Activated T-cell treated with anti-CD3 and anti-CD28 coated beads, Interleukin-2, amount 50 U/mL, for 24 hours (primary cell): ENCODE measurements at places on chromosomes 16 and 17.

GRCh38 chr17:71405101-71405500, 715.7 kb upstream of the SOX9 start:
- DNase-seq, result no peak

GRCh38 chr17:79650861-79651260, 40.0 kb upstream of the RBFOX3 start:
- no peak for DNase-seq

DNA sequence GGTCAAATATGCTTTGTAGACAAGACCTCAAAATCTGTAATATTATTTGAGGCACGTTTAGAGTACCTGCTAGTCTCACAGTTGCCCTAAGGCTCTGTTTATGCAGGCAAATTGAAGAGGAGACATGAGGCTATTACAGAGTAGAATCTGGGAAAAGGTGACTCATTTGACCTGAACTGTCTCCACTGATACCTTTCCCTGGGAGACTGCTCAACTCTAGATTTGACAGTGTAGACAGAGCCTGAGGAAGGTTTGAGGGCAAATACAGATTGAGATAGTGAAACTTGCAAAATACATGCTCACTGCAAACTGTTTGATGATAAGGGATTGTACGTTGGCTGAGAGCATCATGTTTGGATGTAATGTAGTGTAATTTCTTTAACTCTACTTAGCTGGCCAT, 1266.6 kb upstream of the CDH8 start:
- DNase-seq, result no peak

DNA sequence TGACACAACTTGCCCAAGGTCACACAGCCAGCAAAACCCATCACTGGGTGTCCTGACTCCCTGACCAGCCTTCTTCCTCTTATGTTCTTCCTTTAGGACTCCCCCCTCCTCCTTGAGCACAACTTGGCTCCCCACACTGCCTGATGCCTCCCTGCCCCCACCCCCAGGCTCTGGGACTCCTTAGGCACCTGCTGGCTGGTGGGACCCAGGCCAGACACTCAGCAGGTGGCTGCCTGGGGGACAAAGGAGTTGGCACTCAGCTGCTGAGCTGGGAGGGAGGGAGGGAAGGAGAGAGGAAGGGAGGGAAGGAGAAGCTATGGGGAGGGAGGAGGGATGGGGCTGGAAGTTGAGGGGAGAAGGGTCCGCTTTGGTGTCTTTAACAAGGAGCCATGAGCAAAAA, 8.0 kb downstream of the SEZ6 start:
- no peak for DNase-seq

DNA sequence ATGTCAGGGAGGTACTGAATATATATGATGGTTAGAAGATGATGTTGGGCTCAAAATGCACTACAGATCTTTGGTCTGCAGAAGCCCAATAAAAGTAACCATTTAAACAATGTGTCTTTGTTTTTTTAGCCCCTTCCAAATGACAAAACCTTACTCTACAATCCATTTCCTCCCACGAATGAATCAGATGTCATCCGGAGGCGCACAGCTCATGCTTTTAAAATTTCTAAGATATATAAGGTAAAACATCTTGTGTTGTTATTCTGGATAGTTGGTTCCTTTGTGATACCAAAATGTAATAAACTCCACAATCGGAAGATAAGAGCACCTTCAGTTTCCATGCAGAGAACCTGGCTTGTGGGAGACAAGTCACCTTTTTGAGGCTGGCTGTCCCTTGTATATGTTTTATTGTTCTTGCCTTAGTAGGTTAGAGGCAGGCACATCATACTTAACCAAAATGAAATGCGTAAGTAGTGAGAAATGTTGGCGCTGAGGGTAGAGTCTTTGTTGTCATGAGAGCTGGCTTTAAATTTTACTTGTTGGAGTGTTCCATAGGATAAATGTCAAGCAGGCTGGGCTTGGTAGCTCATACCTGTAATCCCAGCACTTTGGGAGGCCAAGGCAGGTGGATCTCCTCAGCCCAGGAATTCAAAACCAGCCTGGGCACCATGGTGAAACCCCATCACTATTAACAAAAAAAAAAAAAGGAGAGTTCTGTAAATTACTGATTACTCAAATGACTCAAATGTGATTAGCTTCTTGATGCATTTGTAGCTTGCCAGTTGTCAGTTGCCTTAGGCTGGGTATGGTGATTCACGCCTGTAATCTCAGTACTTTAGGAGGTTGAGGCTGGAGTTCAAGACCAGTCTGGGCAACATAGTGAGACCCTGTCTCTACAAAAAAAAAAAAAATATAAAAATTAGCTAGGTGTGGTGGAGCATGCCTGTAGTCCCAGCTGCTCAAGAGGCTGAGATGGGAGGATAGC, 19.7 kb upstream of the SNTB2 start:
- no peak for DNase-seq

GRCh38 chr16:2749936-2750335, 2.5 kb upstream of the SRRM2 start:
- no peak for DNase-seq

DNA sequence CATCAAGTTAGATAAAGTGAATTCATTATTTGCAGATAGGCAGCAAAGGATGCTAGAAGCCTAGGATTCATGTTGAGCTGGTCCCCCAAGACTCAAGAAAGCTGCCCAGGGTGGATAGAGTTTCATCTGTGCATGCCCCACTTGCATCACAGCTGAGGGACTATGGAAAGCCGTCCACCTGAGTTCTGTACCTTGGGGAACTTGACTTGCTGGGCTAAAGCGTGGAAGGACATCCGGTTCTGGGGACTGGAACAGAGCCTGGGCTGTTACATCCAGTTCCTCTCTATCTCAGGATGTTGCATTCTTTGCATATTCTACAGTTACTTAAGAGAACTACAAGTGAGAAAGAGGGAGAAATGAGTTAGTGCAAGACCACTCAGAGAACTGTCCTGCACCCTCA, 458.4 kb downstream of the SHISA9 start:
- DNase-seq, result no peak

GRCh38 chr17:44038604-44039011, 23.8 kb upstream of the TMEM101 start:
- no peak for DNase-seq

DNA sequence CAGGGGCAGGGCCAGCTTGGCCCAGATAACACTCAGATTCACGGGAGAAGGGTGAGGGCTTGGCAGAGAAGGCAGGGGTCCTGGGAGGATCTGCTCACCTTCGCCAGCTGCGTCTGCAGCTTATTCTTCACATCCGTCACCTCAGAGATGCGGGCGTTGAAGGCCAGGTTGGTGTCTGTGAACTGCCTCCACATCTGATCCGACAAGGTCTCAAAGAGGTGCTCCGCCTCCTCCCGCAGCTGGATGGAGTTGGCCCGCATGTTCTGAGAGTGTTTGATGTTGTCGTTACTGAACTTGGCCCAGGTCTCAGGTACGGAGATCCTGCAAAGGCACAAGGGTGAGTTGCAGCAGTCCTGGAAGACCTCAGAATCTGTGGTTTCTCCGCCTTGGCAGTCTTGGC, 18.9 kb downstream of the TEKT5 start:
- DNase-seq, result no peak

- no peak for DNase-seq
Observed at GRCh38 chr17:2391597-2392251, 9.1 kb downstream of the MNT start.

- DNase-seq, result peak; percentile 47
Observed at GRCh38 chr16:3879258-3879886, 1.1 kb downstream of the CREBBP start.

DNA sequence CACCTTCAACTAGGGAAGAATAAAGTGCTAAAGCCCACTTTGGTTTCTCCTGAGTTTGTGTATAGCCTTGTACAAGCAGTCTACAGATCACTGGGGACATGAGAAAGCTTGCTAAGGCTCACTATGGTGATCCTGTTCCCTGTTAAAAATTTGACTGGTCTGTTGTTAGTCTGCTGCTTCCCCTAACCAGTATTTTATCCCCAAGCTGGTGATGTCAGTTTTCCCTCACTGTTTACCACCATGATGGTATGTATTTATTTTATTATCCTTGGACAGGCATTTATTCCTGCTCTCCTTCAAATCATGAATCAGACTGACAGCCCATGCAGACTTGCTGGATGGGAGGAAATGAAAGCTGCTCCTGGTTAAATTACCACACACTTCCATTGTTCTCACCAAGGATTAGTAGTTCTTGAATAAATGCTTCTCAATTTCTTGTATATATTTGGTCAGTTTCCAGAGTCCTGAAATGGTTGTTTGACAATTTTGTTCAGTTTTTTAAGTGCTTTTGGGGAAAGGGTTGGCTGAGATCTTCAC, 99.6 kb downstream of the CA4 start:
- DNase-seq, result no peak

- DNase-seq, result no peak
Observed at GRCh38 chr16:55494994-55495421, 13.9 kb upstream of the LPCAT2 start.

DNA sequence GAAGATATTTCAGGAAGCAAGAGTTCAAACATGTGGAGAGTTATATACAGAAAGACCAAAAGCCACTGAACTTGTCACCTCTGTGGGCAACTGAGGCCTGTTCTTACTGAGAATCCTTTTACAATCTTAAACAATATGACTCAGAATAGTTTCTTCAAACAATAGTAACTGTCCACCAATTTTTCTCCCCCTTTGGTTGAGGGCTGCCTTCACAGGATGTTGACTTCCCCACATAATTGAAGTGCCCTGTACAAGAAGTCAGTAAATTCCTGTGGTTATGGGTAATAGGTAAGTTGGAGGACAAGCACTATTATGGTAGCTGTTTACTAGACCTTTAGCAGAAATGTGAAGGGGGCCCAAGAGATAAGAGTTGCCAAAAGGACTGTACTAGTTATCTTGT, 215.8 kb downstream of the CDH8 start:
- DNase-seq, result no peak

- DNase-seq, result no peak
Observed at GRCh38 chr16:59545721-59546120, 811.6 kb upstream of the GOT2 start.
